G401 (cell line): ENCODE measurements at places on chromosomes 16 and 17. TPM values are rescaled to one million over a fixed set of nuclear protein-coding genes. Genes with fewer than 3 reads are reported as not detected.

Gene MEIOC
- total RNA-seq: not detected in 2 replicates

Gene MILR1
- total RNA-seq: not detected in 2 replicates

Gene OR1F1
- not detected in 2 replicates for total RNA-seq

Gene SDR42E2
- not detected in 2 replicates for total RNA-seq

Gene MYADML2
- not detected in 2 replicates for total RNA-seq

Gene HOXB7
- total RNA-seq: 9.1 and 12.8 TPM in 2 replicates

Gene SSTR5
- total RNA-seq: not detected in 2 replicates

Gene NRN1L
- total RNA-seq: not detected in 2 replicates

Gene PIRT
- not detected in 2 replicates for total RNA-seq

Gene KRT222
- not detected in 2 replicates for total RNA-seq

Gene CFAP97D1
- total RNA-seq: not detected in 2 replicates

DNA sequence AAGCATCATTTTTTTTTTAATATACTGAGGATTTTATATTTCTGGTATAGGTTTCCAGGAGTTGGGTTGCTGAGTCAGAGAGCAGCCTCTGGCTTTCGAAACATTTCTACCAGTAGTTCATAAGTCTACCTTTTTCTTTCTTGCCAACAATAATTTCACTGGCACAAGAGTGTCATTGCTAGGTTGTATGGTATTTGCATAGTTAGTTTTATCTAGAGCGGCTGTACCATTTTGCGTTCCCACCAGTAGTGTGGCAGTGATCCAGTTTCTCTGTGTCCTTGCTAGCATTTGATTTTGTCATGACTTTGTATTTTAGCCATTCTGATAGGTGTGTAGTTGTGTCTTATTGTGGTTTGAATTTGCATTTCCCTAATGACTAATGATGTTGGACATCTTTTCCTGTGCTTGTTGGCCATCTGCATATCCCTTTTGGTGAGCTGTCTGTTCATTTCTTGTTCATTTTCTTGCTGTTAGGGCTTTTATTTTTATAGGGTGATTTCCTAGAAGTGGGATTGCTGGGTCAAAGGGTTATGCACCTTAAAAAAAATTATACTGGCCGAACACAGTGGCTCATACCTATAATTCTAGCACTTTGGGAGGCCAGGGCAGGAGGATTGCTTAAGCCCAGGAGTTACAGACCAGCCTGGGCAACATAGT is 39.9 kb downstream of the SNX29 start:
- DNase-seq: no peak

DNA sequence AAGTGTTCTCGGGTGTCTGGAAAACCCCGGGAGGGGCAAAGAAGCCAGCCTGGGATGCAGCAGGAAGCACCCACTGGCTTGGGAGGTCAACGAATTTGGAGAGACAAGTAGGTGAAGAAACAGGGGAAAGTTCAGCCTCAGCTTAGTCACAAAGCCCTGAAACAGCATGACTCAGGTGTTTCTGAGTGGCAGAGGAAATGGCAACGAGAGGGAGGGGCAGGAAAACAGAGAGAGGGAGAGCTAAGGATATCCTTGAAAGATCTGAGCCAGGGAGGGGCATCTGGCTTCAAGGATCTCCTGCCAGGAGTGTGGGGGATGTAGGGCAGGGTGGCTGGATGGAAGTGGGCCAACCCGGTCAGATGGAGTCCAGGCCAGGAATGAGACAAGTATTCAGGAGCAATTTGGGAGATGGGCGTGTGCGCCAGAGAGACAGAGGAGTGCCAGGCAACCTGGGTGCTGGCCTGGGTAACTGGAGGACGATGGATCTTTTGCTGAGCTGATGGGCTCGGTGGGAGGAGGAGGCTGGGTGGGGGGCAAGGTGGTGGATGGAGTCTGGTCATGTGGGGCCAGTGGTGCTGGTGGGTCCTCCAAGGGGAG is 27.2 kb downstream of the ABCC3 start:
- DNase-seq: peak; percentile 69

DNA sequence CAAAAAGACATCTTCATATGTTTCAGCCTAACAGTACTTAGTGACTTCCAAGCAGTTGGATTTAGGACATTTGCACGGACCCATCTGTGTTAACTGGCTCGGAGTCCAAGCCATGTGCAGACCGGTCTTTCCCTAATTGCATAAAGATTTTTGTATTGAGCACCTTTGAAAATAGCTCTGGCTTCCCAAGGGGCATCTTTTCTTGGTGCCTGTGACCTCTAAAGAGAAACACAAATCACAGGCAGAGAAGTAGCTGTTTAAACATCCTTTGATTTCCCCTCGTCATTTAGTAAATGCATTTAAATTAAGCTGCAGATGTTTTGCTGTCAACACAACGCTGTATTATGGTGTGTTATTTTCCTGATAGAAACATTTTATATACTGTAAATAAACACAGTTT is 288.2 kb upstream of the SALL1 start:
- DNase-seq: peak; percentile 3

DNA sequence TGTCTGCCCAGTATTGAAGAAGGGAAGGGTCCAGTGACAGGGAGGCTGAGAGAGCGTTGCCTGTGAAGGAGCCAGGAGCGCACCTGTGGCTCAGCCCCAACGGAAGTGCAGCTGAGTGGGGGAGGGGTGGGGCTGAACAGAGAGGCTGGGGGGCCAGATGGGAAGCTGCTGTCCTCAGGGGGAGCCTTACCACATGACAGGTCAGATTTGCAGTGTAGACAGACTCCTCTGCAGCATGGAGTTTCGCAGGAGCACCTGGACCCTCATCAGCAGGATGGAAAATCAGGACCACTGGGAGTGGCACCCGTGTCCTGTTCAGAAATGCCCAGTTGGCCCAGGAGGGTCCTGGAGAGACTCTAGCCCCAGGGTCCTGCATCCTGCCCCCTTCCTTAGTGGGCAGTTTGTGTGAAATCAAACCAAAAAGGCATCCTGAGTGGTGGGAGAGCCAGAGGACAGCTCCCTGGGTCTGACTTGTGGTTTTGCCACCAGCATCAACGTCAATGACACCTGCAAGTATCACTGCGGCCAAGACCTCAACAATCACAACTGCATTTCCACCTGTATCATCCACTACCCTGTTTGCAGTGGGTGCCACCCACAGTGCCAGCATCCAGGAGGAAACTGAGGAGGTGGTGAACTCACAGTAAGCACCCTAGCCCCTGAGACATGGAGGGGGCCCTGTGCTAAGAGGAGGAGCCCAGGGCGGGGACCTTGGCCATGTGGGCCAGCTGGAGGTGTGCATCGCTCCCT is 7.8 kb downstream of the CD300A start:
- no peak for DNase-seq

DNA sequence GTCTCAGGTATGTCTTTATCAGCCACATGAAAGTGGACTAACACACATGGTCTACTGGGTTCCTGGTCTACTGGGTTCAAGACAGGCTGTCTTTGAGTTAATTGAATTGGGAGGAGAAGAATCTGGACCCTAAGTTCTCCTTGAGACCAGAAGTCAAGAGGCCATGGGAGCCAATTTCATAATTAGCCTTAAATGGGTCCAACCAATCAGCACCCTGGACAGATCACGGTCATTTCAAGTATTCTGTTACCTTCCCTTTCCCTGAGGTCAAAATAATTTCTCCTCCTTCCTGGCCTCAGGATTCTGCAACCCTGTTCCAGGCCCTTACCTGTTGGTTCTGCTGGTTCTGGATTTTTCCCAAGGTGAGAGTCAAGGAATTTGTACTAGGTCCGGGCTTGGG is 23.8 kb downstream of the OSBPL7 start:
- DNase-seq: no peak

GRCh38 chr17:21275579-21276263 is 8.8 kb upstream of the MAP2K3 start:
- peak; percentile 91 for DNase-seq

- no peak for DNase-seq
Measured at GRCh38 chr16:74725651-74726455, 25.2 kb upstream of the MLKL start.

- no peak for DNase-seq
Measured at GRCh38 chr16:2518823-2519710, 1.1 kb upstream of the AMDHD2 start.

DNA sequence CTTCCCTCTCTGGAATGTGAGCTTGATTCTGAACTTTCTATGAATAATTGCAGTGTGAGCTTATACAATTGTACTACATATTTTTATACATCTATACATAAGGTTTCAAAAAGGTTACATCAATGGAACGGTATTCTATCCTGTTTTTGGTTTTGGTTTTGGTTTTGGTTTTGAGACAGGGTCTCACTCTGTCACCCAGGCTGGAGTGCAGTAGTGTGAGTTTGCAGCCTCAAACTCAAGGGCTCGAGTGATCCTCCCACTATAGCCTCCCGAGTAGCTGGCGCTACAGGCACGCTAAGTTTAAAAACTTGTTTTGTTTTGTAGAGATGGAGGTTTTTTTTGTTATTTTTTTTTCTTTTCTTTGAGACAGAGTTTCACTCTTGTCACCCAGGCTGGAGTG is 1.1 kb downstream of the CTRB1 start:
- no peak for DNase-seq

- no peak for DNase-seq
Measured at GRCh38 chr17:76643553-76644148, at the start of gene ST6GALNAC1. TSS of gene ST6GALNAC1 (minus strand) at chr17:76643757. CDS start at chr17:76643638, 119 bp downstream.

DNA sequence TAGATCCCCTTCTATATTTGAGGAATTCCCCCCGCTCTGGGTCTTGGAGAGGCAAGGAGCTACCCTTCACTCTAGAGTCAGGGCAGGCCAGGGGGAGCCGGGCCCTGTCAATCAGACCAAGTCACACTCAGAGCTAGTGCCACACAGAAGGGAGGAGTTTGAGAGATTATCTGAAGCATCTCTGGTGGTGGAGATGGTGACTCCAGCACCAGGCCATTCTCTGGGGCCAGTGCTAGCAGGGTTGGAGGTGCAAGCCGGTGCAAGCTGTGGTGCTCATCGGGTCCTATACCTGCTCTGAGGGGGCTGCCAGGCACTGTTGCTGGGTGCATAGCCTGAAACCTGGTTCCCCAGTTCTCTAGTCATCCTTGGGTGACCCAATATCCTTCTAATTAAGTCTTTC is 201.2 kb downstream of the COPRS start:
- DNase-seq: no peak

- no peak for DNase-seq
Measured at GRCh38 chr17:30858556-30859250, 26.9 kb downstream of the ATAD5 start.

DNA sequence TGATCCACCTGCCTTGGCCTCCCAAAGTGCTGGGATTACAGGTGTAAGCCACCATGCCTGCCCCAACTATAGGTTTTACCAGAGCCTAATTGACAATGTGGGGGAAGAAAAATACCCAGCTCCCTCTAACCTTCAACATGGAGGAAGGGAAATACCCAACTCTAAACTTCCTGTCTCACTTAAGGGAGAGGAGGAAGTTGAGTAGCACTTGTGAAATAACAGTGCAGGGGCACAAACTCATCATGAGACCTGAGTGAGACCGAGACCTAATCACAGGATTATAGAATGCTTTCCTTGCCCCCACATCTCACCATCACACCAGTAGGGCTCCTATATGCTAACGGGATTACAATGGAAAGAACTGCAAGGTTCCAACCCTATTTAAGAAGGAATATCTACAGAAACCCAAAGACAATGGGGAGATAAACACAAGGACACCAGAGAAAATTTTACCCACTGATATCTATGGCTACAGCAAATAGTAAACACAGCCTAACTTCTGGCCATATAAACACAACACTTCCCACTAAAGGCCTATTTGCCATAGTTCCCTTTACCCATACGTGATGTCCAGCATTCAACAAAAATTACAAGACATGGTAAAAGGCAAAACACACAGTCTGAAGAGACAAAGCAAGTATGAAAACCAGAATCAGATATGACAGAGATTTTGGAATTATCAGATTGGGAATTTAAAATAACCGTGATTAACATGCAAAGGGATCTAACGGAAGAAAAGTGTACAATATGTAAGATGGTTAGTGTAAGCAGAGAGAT is 26.9 kb downstream of the OR3A1 start:
- DNase-seq: no peak

- DNase-seq: no peak
Measured at GRCh38 chr17:51016099-51016498, 104.6 kb downstream of the SPAG9 start.

DNA sequence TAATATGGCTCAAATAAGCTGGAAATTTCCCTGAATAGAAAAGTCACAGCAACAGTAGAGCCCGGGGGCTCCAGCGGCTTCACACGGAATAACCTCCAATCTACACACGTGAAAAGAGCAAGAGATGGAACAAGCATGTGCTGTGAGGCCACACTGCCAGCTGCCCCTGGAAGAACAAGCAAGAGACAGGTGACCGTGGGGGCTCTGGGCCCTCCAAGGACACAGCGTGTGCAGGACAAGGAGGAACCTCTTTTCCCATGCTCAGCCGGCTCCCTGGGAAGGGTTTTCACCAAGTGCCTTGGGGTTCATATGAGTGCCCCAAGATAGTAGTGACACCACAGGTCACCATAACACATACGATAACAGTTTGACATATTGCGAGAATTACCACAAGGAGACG is 110.2 kb upstream of the ZNF750 start:
- no peak for DNase-seq

GRCh38 chr16:85205747-85206471 is 93.6 kb upstream of the CIBAR2 start:
- DNase-seq: no peak

GRCh38 chr16:71590584-71590983 is 13.7 kb upstream of the TAT start:
- no peak for DNase-seq

GRCh38 chr17:76381633-76382350 is 2.6 kb upstream of the SPHK1 start:
- DNase-seq: no peak

DNA sequence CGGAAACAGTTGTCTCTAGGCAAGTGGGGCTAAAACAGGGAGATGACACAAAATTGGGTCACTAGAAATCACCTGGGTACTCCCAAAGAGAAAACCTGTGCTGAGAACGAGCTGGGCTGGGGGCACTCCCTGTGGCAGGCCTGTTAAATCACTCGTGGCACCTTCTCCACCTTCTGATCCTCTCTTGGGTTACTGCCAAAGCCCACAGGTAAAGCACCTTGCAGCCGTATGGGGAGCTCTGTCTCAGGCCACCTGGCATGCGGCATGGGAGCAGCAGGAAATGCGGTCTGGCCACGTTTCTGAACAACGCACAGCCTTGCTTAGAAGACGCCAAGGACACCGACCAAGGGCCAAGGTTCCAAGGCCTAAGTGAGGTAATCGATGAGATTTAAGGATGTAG is 21.5 kb upstream of the ICAM2 start:
- DNase-seq: peak; percentile 19

DNA sequence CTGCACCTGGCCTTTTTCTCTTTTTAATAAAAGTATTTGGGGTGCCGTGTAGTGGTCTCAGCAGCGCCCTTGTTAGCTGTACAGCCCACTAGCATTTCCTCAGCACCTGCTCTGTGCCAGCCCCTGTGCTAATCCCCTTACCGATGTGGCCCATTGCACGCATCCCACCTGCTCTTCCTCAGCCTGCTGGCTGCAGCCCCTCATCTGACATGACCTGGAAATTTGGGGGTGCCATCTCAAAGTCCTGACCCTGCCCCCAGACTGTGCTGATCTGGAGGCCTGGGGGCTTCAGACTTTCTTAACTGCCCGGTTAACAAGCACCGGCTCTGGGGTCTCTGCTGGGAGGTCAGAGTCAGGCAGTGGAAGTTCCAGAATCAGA is 10.4 kb downstream of the GPRC5C start:
- DNase-seq: no peak

- DNase-seq: peak; percentile 87
Measured at GRCh38 chr17:31858642-31859486, at the start of gene COPRS. TSS of gene COPRS (minus strand) at chr17:31859244. CDS start at chr17:31859199, 45 bp downstream.
